Cardiac muscle cell (in vitro differentiated cells and primary cell): ENCODE measurements at places on chromosomes 4 and X.

DNA sequence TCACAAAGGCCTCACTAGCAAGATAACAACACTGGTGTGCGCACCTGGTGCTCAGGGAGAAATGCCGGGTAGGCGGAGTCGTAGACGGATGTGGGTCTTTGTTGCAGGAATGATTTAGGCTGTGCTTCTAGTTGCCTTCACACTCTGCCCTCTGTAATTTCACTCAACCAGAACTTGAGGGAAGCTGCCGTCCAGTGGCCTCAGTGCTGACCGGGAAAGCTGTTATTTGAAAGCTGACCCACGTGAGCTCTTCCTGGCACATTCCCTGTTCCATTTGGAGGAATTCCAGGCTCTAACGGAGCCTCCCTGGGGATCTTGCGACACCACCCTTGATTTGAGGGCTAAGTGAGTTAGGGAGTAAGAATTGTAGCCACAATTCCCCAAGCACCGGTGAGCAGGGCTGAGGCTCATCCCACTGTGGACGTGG lies 15.9 kb downstream of the SH3TC1 start:
- H3K27ac ChIP-seq = no peak overlapping the region
- no peaks in the 10 kb centered on the region for H3K27me3 ChIP-seq
- no peak overlapping the region for H3K4me3 ChIP-seq
- H3K36me3 ChIP-seq = no peaks in the 10 kb centered on the region
- H3K4me1 ChIP-seq = no peaks in the 10 kb centered on the region

DNA sequence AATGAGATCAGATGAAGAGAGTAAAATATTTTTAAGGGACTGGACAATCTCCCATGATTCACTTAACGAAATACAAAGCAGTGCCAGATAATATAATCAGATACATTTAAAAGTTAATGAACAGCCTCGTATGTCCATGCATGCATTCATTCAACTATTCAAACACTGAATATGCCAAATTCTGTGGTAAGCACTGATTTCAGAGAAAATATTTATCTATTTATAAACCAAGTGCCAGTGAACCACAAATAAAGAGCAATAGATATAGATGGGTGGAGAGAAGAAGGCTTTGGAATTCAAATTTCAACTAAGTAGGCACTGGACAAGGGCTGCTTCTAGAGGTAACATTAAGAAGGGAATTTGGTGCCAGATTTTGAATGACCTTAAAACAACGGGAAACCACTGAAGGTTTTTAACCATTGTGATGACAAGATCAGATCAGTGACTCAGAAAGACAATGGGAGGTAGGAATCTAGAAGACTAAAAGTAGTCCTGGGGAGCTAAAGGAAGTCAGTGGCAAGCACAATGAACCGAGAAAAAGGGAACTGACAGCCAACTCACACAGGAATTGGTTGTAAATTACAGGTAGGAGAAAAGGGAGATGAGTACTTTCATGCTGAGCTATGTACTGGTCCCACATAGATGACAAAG lies 14.2 kb downstream of the ELOVL6 start:
- H3K36me3 ChIP-seq = no peaks in the 10 kb centered on the region
- H3K27me3 ChIP-seq = no peaks in the 10 kb centered on the region
- no peak overlapping the region for H3K4me3 ChIP-seq
- no peak for DNase-seq
- H3K27ac ChIP-seq = peak overlapping the region; percentile 53

DNA sequence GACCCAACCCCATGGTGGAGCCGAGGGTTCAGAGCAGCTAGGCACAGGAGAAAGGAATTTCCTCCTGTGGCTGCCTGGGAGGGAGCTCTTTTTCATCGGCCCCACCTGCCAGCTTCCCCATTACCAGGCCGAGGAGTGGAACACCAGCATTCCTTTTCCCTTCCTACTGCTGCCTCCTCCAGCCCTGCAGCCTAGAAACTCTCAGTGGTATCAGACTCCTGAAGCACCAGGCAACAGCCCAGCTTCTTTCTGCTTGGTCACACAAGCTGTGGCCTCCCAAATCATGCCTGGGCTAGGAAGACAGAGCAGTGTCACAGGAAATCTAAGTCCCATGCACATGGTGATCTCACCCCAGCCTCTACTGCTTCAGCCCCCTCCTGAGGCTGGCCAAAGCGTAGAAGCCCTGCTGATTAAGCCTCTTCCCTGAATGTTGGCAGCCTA lies 30.1 kb downstream of the RTL5 start:
- no peak for DNase-seq
- H3K27me3 ChIP-seq = no peaks in the 10 kb centered on the region
- H3K36me3 ChIP-seq = no peaks in the 10 kb centered on the region
- peak overlapping the region; percentile 34 for H3K27ac ChIP-seq
- H3K4me1 ChIP-seq = peaks cover 13% of the 10 kb centered on the region
- H3K4me3 ChIP-seq = no peak overlapping the region

GRCh38 chr4:173159791-173160190 lies 8.8 kb upstream of the GALNT7 start:
- no peak overlapping the region for H3K27ac ChIP-seq
- H3K27me3 ChIP-seq = no peaks in the 10 kb centered on the region
- H3K4me3 ChIP-seq = no peak overlapping the region
- DNase-seq = no peak

GRCh38 chrX:40734971-40735324 lies 394 bp downstream of the MED14 start:
- peak overlapping the region; percentile 78 for H3K4me3 ChIP-seq
- no peak for DNase-seq
- H3K27me3 ChIP-seq = no peaks in the 10 kb centered on the region
- peak overlapping the region; percentile 98 for H3K27ac ChIP-seq

- no peak overlapping the region for H3K4me3 ChIP-seq
- no peaks in the 10 kb centered on the region for H3K27me3 ChIP-seq
- no peaks in the 10 kb centered on the region for H3K4me1 ChIP-seq
- DNase-seq = no peak
These were observed 286.6 kb downstream of the PPP1R2C start for GRCh38 chrX:42491137-42491907.

DNA sequence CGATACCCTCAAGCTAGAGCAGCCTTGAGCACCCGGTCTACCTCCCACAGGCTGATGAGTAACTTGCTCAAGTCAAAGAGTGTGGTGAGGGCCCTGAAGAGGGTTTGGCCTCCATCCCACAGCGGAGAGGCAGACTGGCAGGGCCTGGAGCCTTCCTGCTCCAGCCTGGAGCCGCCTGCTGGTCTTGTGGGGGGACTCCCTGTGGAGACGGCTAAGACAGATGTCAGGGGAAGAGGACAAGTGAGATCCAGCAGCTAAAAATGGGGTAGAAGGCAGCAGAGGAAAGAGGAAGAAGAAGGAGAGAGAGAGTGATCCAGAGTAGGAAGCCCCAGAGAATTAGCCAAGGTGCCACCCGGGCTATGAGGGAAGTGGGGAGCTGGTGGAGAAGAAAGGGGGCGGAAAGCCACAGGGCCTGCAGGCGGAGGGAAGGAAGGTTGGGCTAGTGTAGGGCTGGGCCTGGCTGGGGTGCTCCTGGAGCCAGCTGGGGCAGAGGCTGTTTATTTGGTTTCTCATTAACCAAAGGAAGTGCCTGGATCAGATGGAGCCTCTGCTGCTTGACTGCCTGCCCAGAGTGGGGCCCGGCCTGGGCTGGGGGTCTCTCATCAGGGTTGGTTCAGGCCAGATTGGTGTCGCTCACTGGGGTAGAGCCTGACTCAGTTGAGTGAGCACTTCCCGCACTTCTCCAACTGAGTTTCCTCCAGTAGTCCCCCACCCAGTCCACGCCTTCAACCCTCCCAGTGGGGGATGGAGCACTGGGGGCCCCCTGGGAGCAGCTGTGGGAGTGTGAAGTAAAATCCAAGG lies 14.2 kb downstream of the EFNB1 start:
- H3K27ac ChIP-seq = no peak overlapping the region
- H3K36me3 ChIP-seq = peaks cover 9% of the 10 kb centered on the region
- H3K4me1 ChIP-seq = no peaks in the 10 kb centered on the region

GRCh38 chr4:68167706-68168105 lies 38.0 kb upstream of the TMPRSS11F start:
- no peak overlapping the region for H3K27ac ChIP-seq
- H3K4me3 ChIP-seq = no peak overlapping the region
- H3K27me3 ChIP-seq = no peaks in the 10 kb centered on the region
- DNase-seq = no peak
- no peaks in the 10 kb centered on the region for H3K4me1 ChIP-seq

DNA sequence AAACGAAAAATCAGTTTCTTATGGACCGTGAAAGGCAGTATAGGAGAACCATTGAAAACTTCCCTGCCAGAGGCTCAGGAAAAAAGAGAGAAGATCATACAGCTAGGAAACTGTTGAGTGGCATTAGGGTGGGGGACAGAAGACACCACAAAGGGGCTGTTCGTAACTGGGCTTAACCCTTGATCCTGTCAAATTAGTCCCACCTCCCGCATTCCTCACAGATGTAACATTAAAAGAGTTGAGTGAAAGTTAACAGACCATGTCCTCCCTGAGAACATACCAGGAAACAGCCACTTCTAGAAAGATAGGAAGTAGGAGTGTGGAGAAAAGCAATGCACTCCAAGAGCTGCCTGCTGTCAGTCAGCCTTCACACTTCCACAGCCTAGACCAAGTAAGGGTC lies 8.7 kb downstream of the SHROOM4 start:
- H3K27ac ChIP-seq = no peak overlapping the region
- H3K27me3 ChIP-seq = no peaks in the 10 kb centered on the region
- H3K4me3 ChIP-seq = no peak overlapping the region
- DNase-seq = no peak
- peaks cover 3% of the 10 kb centered on the region for H3K4me1 ChIP-seq
- no peaks in the 10 kb centered on the region for H3K36me3 ChIP-seq

- peak overlapping the region; percentile 57 for H3K4me3 ChIP-seq
- H3K36me3 ChIP-seq = no peaks in the 10 kb centered on the region
- peaks cover 2% of the 10 kb centered on the region for H3K4me1 ChIP-seq
- no peak overlapping the region for H3K27ac ChIP-seq
- no peaks in the 10 kb centered on the region for H3K27me3 ChIP-seq
- no peak for DNase-seq
These were observed 7.2 kb downstream of the TIMM17B start for GRCh38 chrX:48890296-48890925.
